ENCODE measurements at places on chromosomes 7 and 10.

DNA sequence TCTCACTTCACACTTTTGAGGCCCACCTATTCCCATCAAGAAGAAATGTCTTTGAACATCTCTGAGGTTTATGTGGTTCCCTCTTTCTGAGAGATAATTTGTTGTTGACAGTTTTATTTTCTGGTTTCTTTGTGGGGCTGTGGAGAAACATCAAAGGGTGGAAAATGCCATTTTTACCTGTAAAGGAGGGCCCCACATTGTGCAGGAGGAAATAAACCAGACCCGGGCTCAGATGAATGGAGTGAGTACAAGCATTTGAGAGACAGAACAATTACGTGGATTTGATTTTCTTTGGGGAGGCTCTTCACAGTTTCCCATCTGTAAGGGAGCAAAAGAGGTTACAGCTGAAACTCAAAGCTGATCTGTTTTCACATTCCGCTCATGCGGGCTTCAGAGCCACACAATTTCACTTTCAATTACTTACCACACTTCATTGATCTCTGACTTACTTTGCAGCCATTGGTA is 29.8 kb downstream of the ITPRIP start:
- no peak for DNase-seq

GRCh38 chr7:81487516-81487915 is 282.3 kb downstream of the HGF start:
- no peak for DNase-seq

- no peak for DNase-seq
Measured at GRCh38 chr7:20797042-20797461, 10.4 kb upstream of the SP8 start.

- no peak for DNase-seq
Measured at GRCh38 chr7:116395141-116395791, 104.3 kb upstream of the CAV2 start.

GRCh38 chr10:124281666-124282065 is 137.1 kb downstream of the OAT start:
- no peak for DNase-seq

DNA sequence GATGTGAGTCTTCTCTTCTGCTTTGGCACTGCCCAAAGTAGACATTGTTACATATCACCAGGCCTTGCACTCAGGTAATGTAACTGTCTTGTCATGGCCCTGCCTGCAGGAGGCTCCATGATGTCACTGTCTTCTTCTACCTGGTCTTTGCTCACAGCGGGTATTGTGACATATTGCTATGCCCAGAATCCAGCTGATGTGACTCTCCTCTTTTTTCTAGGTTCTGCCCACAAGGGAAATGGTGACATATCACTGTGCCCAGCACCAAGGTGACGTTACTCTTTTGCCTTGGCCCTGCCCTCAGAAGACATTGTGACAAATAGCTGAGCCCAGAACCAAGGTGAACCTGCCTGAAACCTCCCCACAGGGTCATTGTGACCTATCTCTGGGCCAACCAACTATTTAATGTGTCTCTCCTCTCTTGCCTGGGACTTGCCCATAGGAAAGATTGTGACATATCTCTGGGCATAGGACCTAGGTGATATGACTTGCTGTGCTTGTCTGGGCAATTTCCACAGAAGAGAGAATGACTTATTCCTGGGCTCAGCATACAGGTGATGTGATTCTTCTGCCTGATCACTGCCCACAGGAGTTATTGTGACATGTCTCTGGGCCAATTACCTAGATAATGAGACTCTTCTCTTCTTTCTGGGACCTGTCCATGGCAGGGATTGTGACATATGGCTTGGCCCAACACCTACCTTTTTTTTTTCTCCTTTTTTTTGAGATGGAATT is 26.5 kb upstream of the ZNF107 start:
- no peak for DNase-seq
